CD4-positive, CD25-positive, alpha-beta regulatory T cell (primary cell): ENCODE measurements at places on chromosomes 11 and 22. TPM values are rescaled to one million over a fixed set of nuclear protein-coding genes. Genes with fewer than 3 reads are reported as not detected.

DNA sequence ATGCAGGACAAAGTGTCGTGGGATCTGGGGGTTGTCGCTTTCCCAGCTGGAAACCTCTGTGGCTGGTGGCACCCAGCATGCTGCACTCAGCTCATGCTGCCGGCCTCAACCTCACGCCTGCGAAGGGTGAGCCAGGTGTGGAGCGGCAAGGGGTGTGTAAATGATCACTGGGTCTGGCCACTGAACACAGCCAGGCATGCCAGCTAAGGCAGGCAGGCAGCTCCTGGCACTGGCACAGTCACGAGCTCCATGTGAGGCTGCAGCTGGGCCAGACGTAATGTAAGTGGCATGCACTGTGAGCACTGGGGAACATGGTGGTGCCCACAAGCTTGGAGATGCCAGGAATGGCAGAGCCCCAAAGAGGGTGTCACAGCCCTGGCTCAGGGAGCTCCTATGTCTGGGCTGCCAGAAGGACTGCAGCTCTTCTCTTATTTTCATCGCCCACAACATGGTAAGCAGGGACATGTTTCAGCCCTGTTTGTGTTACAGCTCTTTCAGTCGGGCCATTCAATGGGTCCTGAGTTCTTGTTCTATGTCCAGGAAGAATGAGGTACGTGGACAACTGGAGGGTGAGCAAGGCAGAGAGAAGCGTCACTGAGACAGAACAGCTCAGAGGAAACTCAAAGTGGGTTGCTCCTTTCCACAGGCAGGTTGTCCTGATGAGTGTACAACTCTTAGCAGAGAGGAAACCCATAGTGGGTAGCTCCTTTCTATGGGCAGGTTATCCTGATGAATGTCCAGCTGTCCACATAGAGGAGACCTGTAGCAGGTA, 403.8 kb downstream of the CNTN5 start:
- no peak for DNase-seq

DNA sequence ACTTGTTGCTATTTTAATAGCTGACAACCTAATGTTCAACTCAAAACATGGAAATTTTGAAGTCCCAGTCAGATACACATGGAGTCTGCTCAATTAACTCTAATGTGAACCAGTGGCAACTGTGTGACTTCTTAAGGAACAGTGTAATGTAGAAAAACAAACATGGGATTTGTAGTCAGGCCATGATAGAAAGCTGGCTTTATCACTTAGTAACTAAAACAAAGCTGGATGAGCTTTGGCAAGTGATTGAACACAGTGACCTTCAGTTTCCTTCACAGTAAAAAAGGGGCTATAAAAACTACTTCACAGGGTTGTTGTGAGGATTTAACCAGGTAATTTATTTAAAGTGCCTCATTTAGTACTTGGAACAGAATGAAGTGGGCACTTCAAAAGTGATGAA, 62.6 kb downstream of the PRCP start:
- DNase-seq, result no peak

- DNase-seq, result no peak
Observed at GRCh38 chr22:26890870-26891269, 233.5 kb downstream of the MIAT start.

MMP8 gene
- not detected for total RNA-seq

FGF4 gene
- not detected for total RNA-seq

APOBEC3H gene
- 4.9 TPM for total RNA-seq
